Activated T-cell treated with anti-CD3 and anti-CD28 coated beads, Interleukin-2, amount 50 U/mL, for 1 hour (primary cell): ENCODE measurements at places on chromosomes 11 and 22.

DNA sequence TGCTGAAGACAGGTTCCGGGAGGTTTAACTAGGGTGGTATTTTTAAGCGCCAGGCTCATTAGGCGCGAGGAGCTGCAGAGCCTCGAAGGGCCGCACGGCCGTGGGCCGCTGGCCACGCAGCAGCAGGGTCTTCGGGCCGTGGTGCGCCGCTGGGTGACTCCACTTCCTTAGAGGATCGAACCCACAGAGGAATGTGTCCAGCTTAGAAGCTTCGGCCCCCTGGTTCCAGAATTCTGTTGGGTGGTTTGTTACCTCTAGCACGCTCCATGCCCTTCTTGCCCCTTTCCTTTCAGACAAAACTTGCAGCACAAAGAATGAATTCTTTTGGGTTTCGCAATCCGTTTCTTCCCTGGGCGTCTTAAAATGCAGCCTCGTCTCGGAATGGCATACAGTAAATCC is 773 bp upstream of the PATL1 start:
- no peak for DNase-seq

DNA sequence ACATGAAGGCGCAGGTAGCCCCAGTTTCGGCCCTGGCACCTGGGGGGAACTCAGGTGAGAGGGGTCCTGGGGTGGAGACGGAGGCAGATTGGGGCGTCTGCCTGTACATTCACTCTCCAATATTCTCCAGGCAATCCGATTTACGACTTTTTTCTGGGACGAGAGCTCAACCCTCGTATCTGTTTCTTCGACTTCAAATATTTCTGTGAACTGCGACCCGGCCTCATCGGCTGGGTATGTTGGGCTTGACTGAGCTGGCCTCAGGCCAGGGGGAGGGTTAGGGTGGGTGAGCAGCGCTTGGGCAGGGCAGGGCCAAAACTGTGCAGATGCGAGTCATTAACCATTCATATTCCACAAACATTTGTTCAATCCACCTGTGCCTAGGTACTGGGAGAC is 1.7 kb downstream of the TM7SF2 start:
- DNase-seq, result no peak

DNA sequence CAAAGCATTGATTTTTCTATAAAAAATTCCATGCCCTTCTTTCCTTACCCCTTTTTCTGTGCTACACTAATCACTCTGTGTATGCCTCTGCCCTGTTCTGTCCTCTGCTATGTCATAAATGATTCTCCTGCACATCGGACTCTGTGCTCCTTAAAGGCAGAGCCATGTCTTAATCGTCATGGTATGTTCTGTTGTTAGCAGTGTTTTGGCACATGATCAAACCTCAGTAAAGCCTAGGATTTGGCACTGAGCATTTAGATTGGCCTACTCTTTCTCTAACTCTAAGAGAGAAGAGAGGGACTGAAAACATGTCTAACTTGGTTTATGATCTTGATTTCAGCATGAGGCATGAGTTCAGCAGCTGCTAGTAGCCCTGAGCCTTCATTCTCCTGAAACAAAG is 266.9 kb downstream of the AASDHPPT start:
- no peak for DNase-seq

DNA sequence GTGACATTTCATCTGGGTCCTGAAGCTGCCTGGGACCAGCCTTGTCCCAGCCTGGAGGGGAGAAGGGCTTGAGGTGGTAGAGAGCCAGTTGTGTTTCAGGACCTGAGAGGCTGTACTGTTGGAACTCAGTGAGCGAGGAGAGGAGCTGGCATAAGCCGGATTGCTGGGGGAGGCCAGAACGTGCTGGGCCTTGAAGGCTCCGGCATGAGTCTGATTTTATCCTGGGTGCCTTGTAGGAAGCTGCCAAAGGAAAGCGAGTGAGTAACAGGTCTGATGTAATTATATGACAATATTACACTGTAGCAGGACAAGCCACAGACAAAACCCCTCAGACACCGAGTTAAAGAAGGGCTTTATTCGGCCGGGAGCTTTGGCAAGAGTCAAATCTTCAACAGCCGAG is 17.2 kb downstream of the AP2A2 start:
- DNase-seq, result no peak

DNA sequence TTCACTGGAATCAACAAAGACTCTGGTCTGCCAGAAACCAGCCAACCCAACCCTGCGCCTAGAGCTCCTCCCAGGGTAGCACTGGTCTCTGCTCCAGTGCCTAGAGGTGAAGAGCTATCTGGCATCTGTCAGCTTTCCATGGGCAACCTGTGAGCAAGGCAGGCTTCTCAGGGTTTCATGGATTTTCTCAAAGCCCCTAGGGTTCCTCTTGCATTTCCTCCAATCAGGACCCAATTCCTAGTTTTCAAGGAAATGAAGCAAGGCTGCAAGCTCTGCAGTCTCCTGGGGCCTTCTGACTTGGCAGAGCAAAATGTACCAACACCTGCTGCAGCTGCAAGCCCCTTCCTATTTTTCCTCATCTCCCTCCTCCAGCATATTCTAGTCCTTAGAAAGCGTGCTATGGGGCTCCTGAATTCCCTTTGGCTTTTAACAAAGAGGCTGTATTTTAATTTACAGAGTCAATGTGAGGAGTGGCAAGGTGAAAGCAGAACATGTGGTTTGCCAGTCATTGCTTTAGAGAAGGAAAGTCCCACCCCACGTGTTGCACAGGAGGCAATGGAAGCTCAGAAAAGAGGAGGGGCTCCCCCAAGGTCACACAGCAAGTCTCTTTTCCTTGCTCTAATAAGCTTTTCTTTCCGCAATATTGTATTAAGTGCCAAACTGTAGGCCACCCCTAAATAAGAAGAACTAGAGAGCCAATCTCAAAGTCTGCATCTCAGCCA is 33.0 kb upstream of the RIC3 start:
- DNase-seq, result no peak

GRCh38 chr22:37752189-37753087 is 55.3 kb upstream of the GCAT start:
- no peak for DNase-seq

DNA sequence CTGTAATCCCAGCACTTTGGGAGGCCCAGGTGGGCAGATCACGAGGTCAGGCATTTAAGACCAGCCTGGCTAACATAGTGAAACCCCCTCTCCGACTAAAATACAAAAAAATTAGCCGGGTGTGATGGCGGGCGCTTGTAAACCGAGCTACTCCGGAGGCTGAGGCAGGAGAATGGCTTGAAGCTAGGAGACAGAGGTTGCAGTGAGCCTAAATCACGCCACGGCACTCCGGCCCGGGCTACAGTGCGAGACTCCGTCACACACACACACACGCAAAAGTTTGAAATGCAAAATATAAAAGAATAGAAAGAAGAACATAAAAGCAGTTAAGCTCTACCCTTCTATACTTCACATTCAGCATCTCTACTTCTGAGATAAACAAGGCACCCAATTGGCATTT is 1165.9 kb upstream of the CNTN5 start:
- no peak for DNase-seq

- DNase-seq, result no peak
These were observed 33.3 kb upstream of the KCNQ1OT1 start for GRCh38 chr11:2732940-2733628.

DNA sequence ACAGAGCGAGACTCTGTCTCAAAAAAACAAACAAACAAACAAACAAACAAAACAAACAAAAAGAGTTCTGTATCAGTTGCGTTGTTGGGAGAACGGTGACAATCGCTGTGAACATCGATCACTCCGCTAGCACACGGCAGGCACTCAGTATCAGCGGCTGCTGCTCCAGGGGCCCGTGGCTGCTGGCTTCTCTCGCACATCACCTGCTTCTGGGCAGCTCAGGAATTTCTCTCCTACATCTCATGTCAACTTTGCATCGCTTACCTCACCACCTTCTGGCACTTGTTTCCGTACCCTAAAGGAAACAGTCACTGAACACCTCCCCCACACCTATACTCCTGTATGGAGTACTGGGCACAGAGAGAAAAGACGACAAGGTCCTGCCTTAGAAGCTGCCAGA is 70.3 kb upstream of the WNT7B start:
- peak; percentile 4 for DNase-seq

DNA sequence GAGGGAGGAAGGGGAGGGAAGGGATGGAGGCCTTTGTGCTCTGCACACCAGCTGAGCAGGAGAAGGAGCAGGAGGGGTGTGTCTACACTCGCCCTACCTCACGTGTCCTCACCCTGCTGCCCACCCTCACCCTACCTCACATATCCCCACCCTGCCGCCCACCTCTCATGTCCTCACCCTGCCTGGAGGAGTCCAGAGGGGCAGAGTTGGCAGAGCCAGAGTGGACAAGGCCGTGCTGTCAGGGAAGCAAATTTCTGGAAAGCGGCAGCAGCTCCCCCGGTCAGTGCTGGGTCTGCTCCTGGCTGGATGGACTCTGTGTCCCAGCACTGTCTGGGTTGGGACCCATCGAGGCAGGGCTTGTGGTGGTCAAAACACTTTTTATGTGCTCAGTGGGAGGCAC is 799.6 kb downstream of the BRD1 start:
- no peak for DNase-seq

DNA sequence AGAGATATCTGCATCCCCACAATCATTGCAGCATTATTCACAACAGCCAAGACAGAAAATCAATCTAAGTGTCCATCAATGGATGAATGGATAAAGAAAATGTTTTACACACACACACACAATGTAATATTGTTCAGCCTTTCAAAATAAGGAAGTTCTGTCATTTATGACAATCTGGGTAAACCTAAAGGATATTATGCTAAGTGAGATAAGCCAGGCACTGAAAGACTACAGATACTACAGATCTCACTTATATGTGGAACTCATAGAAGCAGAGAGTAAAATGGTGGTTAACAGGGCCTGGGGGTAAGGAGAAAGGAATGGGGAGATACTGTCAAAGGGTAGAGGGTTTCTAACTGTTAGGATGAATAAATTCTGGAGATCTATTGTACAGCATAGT is 36.0 kb upstream of the EED start:
- DNase-seq, result no peak

DNA sequence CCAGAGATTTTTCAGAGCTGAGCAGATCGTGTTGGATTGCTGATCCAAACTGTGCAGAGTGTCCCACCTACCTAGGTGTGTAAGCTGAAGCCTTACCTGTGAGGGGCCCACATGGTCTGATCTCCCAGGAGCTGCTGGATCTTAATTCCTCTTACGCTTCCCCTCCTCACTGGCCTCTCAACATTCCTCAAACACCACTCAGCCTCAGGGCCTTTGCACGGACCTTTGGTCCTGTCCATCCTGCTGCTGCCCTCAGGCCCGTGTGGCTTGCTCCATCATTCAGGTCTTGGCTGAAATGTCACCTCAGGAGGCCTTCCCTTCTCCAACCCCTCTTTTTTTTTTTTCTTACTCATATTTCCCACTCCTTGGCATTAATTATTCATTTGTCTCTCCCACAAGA is 21.1 kb upstream of the RAB1B start:
- DNase-seq, result no peak

GRCh38 chr11:110173811-110174644 is 80.8 kb downstream of the ZC3H12C start:
- DNase-seq, result peak; percentile 57

DNA sequence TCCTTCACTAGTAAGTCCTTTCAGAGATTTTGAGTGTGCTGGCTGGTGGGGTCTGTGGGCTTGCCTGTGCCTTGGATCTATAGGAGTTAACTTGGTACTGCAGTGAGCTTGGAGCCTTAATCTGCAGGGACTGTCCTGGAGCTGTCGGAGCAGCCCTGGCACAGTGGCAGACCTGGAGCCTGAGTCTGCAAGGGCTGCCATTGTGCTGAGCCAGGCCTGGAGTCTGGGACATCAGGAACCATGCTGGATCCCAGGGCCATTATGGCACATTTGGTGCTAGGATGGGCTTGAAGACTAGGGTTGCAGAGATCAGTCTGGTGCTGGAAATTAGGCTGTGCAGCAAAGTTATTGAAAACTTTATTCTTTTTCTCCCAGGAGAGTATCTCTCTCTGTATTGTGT is 665.4 kb downstream of the METTL15 start:
- DNase-seq, result no peak

DNA sequence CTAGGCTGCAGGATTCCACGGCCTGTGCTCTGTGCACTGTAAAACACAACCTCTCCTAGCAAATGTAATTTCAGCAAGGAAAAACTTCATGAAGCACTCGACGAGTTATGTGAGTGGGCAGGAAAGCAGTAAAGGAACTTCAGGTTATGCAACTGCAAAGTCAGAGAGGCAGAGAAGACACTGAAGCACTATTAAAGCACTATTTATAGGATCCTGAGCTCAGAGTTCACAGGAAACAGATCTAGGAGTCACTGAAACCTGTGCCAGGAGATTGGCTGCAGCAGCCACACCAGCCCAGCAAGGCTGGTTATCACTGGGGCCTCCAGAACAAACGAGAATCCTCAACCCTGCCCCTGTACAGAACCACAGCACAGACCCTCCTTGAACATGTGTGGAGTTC is 2.5 kb downstream of the SMIM35 start:
- DNase-seq, result no peak

DNA sequence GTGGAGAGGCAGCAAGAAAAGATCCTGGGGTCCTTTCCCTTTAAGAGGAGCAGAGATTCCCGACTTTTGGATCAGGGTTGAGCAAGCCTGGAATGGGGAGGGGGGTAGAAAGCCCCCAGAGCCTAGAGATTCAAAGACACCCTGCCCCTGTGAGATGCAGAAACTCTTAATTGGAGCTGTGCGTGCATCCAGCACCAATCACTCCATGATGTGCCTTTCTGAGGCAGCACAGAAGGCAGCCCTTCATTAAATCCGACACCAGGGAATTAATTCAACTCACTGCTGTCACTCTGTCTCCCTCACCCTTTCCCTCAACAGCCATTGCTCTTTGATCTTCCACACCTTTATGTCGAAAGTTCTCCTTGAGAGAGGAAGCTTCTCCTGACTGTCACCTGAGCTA is 43.0 kb downstream of the DSCAML1 start:
- no peak for DNase-seq

DNA sequence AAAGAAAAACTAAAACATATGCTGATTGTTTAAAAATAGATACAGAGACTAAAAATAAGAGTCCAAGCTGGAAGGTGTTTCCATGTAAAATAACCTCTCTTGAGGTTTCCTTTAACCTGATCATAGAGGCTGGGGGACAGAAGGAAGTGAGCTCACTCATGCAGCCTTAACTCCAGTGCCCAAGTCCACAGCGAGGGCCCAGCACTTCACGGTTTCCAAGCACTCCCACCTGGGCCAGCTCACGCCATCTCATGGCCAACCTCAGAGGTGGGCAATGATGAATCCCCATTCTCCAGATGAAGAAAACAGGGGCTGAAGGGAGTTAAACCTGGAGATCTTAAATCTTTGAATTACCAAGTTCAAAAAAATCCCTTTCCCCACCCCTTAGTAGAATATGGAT is 14.9 kb upstream of the TFIP11 start:
- no peak for DNase-seq

DNA sequence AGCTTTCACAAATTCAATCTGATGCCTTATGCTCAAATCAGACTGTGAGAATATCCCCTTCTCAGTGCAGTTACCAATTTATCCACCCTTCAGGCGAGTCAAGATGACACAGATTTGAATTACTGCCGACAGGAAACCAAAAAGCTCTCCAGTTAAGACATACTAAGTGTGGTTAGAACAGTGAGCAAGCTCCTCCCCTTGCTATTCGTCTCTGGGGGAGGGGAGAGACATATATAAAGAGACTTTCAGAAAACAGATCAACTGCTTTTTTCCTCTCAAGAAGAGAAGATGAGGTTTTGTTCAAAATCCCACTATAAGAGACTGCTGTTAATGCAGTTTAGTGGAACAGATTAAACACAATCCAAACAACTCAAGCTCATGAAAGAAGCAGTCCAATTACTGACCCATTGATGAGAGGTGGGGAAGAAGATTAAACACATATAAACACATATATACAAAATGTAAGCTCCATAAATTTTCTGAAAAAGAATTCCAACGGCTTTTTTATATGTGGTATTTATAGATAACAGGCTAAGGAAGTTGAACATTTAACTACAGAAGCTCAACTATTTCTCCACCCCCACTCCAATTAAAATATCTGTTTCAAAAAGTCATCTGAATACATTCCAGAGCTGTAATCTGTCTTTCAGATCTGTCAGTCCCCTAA is 102.7 kb downstream of the MRTFA start:
- DNase-seq, result no peak
